ENCODE measurements at places on chromosomes 13 and 19.

DNA sequence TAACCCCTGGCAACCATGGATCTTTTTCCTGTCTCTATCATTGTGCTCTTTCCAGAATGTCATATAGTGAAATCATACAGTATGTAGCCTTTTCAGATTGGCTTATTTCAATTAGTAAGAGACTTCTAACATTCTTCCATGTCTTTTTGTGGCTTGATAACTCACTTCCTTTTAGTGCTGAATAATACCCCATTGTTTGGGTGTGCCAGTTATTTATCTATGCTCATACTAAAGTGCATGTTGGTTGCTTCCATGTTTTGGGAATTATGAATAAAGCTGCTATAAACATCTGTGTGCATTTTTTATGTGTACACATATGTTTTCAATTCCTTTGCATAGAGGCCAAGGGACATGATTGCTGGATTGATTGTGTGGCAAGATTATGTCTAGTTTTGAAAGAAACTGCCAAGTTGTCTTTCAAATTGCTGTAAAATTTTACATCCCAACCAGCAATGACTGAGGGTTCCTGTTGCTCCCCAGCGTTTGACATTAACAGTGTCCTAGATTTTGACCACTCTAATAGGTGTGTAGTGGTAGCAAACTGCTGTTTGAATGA, 358.9 kb downstream of the ITGBL1 start:
- DNase-seq = no peak

GRCh38 chr19:8611391-8611876, 919 bp upstream of the ADAMTS10 start:
- no peak for DNase-seq

DNA sequence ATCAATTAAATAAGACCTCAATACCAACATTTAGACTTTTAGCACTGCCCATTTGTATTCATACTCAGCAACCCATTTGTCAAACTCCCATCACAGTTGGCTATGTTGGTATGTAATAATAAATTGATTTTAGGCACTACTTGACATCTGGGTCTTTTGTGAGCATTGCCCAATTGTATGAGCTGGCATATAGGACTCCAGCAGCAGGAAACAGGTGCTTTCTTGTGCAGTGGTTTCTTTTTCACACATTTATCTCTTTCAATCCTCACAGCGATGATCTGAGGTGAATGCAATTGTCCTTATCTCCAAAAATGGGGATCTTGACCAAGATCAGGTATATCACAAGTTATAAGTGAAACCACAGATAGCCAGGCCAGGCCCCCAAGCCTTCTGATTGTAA, 96.9 kb upstream of the OXGR1 start:
- DNase-seq = no peak

- no peak for DNase-seq
Measured at GRCh38 chr13:47413112-47413511, 516.3 kb upstream of the HTR2A start.

- no peak for DNase-seq
Measured at GRCh38 chr13:100860866-100861265, 186.3 kb upstream of the TMTC4 start.

DNA sequence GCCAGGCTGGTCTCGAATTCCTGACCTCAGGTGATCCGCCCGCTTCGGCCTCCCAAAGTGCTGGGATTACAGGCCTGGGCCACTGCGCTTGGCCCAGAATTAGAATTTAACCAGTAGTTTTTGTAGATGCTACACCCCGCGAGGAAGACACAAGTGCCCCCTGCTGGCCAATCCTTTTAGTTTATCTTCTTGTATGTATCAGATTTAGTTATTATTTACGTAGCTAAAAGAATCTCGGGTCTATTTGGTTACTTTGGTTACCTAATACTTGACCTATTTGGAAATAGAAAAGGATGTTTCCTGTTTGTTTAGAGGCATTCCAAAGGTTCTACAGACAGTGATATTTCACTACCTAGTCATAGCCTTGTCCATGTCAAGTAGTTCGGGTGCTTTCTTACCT, 22.0 kb downstream of the MUC16 start:
- DNase-seq = no peak

GRCh38 chr13:73616861-73617260, 517.3 kb downstream of the KLF12 start:
- DNase-seq = no peak

DNA sequence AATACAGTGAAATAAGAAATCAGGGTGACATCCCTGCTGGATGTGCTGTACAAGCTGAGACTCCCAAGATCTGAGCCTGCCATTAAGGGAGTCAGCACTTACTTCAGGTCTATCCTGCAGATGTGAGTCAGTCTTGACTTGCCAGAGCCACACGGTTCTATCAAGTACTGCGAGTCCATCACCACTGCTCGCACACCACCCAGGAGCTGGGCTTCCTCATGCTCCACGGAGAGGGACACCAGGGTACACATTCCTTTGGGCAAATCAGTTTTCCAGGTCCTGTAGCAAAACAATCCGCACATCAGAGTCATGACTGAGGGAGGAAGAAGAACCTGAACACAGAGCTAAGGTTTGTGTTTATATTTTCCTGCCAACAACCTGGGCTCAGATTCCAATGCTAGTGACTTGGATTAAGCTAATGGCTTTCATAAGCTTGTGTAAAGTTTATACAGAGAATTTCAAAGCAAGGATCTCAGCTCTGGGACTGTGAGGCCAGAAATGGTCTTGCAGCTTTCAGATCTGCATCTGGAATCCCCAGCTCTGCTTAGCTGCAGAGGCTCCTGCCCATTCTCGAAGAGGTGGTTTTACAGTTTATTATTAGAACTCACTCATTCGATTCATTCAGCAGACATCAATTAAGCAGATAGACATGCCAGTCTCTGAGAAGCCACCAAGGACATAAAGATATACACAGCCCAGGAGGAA, 90.6 kb downstream of the KL start:
- DNase-seq = no peak

- DNase-seq = no peak
Measured at GRCh38 chr19:48230555-48231129, 25.1 kb downstream of the CARD8 start.

DNA sequence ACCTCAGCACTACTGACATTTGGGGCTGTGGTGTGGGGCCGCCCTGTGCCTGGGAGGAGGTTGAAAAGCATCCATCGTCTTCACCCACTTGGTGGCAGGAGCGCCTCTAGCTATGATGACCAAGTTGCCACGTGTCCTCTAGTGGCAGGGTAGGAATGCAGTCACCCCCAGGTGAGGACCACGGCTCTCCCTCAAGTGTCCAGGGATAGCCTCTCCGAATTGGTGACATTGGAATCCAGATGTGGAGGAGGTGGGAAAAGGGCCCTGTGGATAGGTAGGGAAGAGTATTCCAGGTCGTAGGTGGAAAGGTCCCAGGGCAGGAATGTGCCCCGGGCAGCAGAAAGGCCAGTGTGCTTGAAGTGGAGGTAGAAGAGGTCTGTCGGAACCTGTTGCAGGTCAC, 37.6 kb downstream of the ARHGEF18 start:
- DNase-seq = no peak

GRCh38 chr13:24610956-24611355, 69.3 kb upstream of the ATP12A start:
- DNase-seq = no peak

DNA sequence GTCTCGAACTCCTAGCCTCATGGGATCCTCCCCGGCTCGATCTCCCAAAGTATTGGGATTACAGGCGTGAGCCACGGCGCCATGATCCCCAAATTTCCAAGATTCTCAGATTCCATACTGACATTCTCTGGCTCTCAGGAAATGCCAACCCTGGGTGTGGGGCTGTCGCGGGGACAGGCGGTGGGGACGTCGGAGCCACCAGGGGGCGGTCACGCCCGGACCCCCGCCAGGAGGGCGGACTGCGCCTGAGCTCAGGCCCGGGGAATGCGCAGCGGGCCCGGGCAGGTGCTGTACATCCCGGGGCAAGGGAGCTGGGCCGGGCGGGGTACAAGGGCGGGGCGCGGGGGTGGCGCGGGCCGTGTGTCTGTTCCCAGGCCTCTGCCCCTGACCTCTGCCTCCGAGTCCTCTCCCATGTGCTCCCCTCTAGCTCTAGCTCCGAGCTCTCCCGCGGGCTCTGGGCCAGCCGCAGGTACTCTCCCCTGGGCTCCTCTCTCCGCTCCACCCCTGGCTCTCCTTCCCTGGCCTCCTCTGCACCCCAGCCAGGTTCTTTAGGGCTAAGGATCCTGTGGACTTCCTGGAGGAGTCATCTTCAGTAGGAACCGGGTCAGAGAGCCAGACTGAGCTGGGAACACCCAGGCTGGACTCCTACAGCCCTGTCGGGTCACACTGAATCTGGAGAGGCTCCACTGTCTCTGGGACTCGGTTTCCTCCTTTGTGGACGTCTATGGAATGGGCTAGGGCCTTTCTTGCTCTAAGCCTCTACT, 2.4 kb downstream of the PPP1R13L start:
- DNase-seq = no peak

- DNase-seq = no peak
Measured at GRCh38 chr13:58598241-58598640, 966.7 kb downstream of the PCDH17 start.

- DNase-seq = no peak
Measured at GRCh38 chr13:55497486-55497885, 1643.2 kb upstream of the PRR20A start.

- no peak for DNase-seq
Measured at GRCh38 chr13:93254775-93255174, 28.2 kb downstream of the GPC6 start.

DNA sequence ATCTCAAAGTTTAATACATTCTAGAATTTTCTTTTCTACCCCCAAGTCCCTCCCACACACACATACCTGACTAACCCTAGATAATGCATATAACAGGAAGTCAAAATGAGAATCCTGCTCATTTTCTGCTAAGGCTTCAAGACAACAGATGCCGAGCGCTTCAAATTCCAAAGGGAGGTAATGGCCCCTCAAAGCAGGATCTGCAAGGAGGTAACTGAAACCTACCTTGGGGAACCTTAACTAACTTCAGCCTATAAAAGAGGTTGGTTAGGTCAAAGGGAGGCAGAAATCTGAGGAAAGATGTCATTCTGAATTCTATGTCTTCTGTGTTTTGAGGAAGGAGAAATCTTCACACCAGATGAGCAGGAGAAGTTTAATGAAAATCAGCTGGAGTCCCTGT, 26.8 kb downstream of the EPSTI1 start:
- no peak for DNase-seq

GRCh38 chr19:44112802-44113137, 429 bp upstream of the ZNF225 start:
- no peak for DNase-seq

- DNase-seq = no peak
Measured at GRCh38 chr13:102686024-102686423, 8.8 kb downstream of the METTL21C start.

GRCh38 chr19:15372470-15372869, 7.1 kb downstream of the AKAP8 start:
- no peak for DNase-seq

DNA sequence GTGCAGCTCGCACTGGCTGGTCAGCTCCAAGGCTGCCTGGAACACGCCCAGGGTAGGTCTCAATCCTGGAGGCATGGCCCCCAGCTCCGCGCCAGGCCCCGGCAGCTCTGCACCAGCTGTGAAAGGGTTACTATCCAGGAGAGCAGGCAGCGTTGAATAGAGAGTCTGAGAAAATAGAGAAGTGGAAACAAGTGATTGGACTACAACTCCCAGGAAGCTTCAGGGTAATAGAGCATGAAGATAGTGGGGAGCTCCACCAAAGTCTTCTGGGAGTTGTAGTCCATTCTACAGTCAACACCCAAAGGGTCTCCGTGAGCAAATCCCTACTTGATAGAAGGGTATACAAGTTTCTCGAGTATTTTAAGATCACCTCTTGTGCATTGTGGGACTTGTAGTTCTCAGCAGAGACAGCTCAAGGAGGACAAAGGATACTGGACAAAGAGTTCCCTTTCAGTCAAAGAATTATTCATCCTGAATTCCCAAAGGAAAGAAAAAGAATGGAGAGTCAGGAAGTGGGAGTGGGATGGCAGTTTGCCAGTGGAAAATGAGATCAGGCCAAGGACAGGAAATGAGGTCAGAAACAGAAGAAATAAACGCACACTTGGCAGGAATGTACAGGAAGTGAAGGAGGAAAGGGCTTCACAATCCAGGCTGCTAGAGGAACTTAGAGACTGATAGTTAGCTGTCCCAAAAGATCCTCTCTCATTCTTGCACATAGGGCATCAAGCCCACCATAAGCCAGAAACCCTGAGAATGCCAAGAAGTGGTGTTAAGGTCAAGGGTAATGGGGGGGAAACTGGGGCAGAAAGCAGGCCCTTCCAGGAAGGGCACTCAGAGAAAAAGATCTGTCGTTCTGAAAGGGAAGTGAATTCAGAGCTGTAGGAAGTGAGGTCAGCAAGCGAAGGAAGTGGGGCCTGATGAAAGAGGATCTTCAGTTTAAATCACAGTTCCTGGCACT, 5.5 kb upstream of the MAMSTR start:
- no peak for DNase-seq

DNA sequence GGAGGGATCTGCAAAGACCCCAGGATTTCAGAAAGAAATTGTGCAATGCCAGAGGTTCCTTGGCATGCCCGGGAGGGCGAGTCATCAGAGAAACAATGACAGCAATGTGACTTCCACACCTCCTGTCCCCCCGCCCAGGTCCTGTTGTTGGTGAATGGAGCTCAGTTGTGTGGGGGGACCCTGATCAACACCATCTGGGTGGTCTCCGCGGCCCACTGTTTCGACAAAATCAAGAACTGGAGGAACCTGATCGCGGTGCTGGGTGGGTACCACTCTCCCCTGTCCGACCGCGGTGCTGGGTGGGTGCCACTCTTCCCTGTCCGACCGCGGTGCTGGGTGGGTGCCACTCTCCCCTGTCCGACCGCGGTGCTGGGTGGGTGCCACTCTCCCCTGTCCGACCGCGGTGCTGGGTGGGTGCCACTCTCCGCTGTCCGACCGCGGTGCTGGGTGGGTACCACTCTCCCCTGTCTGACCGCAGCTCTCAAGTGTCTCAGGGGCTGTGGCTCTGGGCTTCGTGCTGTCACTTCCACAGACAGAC, 5.2 kb upstream of the F10 start:
- DNase-seq = no peak

DNA sequence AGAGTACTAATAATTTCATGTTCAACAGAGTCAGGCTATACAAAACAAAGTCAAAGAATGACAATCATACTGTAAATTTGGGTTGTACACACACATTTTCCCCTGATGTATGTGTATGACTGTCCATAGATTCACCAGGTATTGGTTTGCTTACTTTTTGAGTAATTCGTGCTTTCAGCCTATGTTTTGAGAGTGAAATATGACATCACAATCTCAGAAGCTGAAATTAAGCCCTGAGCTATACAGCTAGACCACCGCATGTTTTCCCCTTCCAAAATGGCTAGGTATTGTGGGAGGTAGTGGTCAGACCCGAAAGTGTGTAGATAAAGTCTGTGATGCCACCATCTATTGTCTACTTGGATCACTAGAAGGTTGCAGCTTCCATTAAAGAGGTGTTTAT, 102.8 kb downstream of the KATNAL1 start:
- no peak for DNase-seq

DNA sequence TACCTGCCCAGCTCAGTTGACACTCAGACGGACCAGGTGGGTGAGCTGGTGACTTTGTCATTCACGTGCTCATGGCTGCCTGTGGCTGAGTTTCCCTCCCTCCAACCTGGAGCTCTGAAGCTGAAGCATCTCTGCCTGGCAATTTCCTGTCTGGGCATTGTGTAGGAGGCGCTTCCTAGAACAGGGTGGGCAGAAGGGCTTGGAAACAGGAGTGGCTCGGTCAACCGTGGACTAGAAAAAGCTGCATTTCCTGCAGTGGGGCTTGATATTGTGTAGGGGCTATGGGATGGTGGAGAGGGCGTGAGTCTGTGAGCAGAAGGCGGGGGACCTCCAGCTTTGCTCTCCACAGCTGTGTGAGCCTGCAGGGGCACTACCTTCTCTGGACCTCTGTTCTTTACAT, 278.3 kb downstream of the TEX29 start:
- DNase-seq = no peak

- DNase-seq = no peak
Measured at GRCh38 chr13:39415008-39415802, 187.8 kb downstream of the LHFPL6 start.

GRCh38 chr19:17097593-17098126, 22.1 kb downstream of the MYO9B start:
- DNase-seq = no peak
